GM12864 (cell line): ENCODE measurements at places on chromosomes 13 and 19.

DNA sequence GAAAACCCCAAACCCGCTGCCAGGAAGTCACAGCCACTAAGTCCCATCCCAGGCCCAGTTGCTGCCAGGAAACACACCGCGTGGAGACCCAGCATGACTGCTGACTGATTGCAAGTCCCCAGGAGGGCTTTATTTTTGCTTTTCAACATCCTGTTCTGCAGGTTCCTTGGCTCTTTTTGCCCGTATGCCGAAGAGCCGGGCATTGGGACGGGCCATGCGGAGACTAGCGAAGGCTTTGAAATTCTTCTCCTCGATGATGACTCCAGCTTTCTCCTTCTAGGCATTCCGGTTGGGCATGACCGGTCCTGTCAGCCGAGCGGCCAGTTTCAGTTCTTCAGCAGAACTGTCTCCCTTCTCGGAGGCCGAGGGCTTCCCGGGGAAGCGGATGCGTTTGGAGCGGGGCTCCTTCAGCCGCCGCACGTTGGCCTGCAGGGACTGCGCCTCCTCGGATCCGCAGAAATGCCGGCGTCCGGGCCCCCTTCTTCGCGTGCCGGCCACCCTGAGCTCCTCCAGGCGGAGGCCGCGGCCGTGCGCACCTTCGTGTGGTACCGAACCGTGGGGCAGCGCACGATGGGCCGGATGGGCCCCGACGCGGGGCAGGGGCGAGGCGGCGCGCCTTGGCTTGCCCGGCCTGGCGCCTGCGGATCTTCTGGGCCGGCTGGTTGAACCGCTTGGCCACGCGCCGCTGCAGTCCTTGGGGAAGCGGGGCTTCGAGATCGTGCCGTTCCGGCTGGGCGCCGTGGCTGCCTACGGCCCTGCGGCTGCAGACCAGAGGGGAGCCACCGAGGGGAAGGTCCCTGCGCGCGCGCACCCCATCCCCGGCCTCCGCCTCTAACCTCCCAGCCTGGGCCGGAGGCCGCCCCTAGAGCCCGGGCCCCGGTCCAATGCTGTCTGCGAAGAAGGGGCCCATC is 15.2 kb downstream of the ZSCAN5C start:
- DNase-seq, result no peak

- DNase-seq, result no peak
Observed at GRCh38 chr13:109941221-109941620, 154.8 kb upstream of the IRS2 start.

GRCh38 chr13:38674208-38674607 is 12.7 kb upstream of the FREM2 start:
- DNase-seq, result no peak

- no peak for DNase-seq
Observed at GRCh38 chr19:33806434-33806881, 9.8 kb downstream of the KCTD15 start.
